Hair follicle dermal papilla cell (primary cell): ENCODE measurements at places on chromosomes 1 and 21. TPM values are rescaled to one million over a fixed set of nuclear protein-coding genes. Genes with fewer than 3 reads are reported as not detected.

Gene DIPK1A
- total RNA-seq = 26.3 and 39.2 TPM in 2 replicates

Gene FCAMR
- total RNA-seq = not detected in 2 replicates

Gene ATP6V1G3
- not detected in 2 replicates for total RNA-seq

Gene DPT
- 2.4 and 10.2 TPM in 2 replicates for total RNA-seq

Gene AKR7A3
- total RNA-seq = 0.85 and 1.1 TPM in 2 replicates

Gene PPT1
- total RNA-seq = 30.1 and 38.8 TPM in 2 replicates

Gene ZMYND12
- 0.65 and 1.3 TPM in 2 replicates for total RNA-seq

Gene AIM2
- not detected in 2 replicates for total RNA-seq

Gene OLFML3
- total RNA-seq = 264 TPM in 2 replicates

Gene PDE9A
- total RNA-seq = 0.49 and 1.9 TPM in 2 replicates

Gene PLEKHA6
- total RNA-seq = 0.12 and 0.32 TPM in 2 replicates
